ENCODE measurements at places on chromosomes 3 and 15.
A peak's percentile ranks its signal among the peaks of the same experiment; 100 is the strongest.

GRCh38 chr3:59549962-59550361 lies 500.1 kb upstream of the CFAP20DC start:
- no peaks in the 10 kb centered on the region for H3K27me3 ChIP-seq
- H3K27ac ChIP-seq = no peak overlapping the region
- no peak for DNase-seq
- H3K4me3 ChIP-seq = no peak overlapping the region
- no peaks in the 10 kb centered on the region for H3K36me3 ChIP-seq
- H3K4me1 ChIP-seq = peaks cover 4% of the 10 kb centered on the region

DNA sequence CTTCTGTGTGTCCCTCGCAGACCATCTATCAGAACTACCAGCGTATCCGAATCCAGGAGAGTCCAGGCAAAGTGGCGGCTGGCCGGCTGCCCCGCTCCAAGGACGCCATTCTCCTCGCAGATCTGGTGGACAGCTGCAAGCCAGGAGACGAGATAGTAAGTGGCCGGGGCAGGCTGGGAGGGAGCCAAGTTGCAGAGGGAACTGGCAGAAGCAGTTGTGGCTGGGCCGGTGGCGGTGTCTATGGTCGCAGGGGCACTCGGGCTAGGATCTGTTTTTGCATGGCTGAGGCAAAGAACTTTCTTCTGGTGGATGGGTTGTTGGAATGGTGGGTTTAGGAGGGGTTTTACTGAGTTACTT lies 10.1 kb downstream of the MCM2 start:
- H3K36me3 ChIP-seq = peaks cover 28% of the 10 kb centered on the region
- no peaks in the 10 kb centered on the region for H3K27me3 ChIP-seq
- H3K27ac ChIP-seq = no peak overlapping the region
- DNase-seq = no peak
- H3K4me3 ChIP-seq = no peak overlapping the region
- peaks cover 19% of the 10 kb centered on the region for H3K4me1 ChIP-seq

DNA sequence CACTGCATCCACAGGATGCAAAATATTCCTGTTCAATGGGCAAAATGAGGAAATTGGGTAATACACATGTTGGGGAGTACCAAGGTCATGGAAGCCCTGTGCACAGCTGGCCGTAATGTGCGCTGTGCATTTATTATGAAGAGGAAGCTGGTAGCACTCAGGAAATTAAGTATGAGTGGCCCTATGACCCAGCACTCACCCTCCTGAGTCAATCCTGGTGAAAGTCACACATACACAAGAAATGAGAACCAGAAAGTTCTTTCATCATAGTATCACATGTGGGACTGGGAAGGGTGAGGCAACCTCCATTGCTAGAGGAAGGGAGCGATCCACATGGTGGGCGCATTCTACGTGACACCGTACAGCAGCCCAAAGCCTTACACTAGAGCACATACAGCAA lies 11.4 kb upstream of the PRR20G start:
- no peak for DNase-seq
- H3K27ac ChIP-seq = no peak overlapping the region
- H3K27me3 ChIP-seq = peaks cover 12% of the 10 kb centered on the region
- H3K4me1 ChIP-seq = no peaks in the 10 kb centered on the region

GRCh38 chr15:73442421-73442820 lies 543 bp upstream of the REC114 start:
- H3K27ac ChIP-seq = no peak overlapping the region
- peaks cover 14% of the 10 kb centered on the region for H3K27me3 ChIP-seq
- DNase-seq = no peak
- H3K4me3 ChIP-seq = no peak overlapping the region
- H3K4me1 ChIP-seq = no peaks in the 10 kb centered on the region

DNA sequence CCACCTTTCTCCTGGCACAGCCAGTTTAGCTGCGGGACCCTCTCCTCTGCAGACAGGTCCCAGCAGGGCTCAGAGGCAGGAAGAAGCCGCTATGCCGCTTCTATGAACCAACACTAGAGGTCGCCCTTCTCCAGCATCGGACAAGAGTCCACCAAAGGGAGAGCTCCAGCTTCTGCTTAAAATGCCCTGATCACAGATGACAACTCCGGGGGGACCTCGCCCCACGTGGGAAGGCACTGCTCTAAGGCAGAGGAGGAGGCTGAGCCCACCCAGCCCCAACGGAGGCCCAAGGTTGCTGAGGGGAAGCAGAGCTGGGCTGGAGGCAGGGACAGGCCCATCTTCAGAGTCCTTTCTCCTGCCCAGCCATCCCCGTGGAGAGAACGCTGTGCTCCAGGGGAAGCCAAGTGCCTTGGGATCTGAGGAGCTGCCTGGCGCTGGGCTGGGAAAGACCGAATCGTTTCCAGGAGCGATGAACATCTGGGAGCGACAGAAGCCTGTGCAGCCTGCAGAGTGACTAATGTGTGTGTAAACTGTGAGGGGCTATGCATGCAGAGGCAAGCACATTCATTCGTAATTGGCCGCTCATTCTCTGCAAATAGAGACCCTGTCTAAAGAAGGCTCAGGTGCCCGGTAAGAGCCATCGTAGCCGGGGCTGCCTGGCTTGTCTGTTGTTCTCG lies 43.5 kb upstream of the BDH1 start:
- DNase-seq = peak; percentile 82
- H3K27ac ChIP-seq = no peak overlapping the region
- H3K27me3 ChIP-seq = no peaks in the 10 kb centered on the region
- H3K4me1 ChIP-seq = peaks cover 8% of the 10 kb centered on the region
- no peaks in the 10 kb centered on the region for H3K36me3 ChIP-seq
- H3K4me3 ChIP-seq = no peak overlapping the region

DNA sequence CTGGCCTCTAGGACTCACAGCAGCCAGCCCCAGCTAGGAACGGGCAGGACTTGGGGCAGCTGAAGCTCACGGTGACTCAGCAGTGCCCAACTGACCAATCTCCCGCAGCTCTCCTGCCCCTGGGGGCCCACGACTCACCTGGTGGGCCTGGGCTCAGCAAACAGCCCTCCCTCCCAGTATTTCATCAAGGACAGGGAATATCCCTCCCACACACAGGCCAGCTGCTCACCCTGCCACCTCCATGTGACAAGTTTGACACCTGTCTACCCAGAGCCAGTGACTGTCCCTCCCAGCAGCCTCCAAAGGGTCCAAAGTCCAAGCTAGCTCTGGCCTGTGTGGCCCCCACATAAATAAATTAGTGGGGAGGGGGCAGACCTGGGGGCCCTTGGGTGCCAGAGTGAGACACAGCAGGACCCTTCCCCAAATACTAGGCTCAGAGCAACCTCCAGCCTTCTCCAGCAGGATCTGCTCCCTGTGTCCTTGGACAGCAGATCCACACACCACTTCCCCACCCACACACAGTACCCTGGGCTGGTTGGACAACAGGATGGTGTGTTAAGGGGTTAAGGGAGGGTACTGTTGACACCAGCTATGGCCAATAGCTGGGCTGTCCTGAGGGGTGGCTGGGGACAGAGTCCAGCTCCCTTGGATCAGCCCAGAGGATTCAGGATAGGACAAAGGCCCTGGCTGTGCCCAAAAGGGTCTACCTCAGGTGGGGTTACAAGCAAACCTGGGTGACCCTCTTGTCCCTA lies 4.3 kb downstream of the GNAT1 start:
- H3K4me3 ChIP-seq = no peak overlapping the region
- no peak overlapping the region for H3K27ac ChIP-seq
- H3K27me3 ChIP-seq = peaks cover 12% of the 10 kb centered on the region
- DNase-seq = no peak
- H3K36me3 ChIP-seq = no peaks in the 10 kb centered on the region

- H3K4me1 ChIP-seq = no peaks in the 10 kb centered on the region
- no peaks in the 10 kb centered on the region for H3K27me3 ChIP-seq
- no peak overlapping the region for H3K4me3 ChIP-seq
- peaks cover 2% of the 10 kb centered on the region for H3K36me3 ChIP-seq
- no peak overlapping the region for H3K27ac ChIP-seq
Measured at GRCh38 chr3:176526225-176526624, 671.1 kb downstream of the TBL1XR1 start.

DNA sequence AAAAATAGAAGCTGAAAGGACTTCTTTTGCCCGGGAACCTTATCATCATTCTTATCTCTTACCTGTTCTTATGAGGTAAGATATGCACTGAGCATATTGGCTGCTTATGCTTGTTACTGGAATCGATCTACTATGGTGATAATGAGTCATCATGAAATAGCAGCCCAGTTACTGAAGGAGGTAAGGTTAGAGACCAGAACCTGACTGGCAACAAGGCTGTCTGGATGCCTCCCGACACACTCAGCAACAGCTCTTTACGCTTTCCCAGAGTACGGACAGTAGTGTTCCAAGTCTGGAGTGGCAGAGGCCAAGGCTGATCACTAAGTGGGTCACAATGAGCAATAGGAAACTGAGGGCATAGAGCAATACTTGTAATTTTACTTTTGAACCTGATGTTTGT lies 314.1 kb downstream of the NLGN1 start:
- no peaks in the 10 kb centered on the region for H3K36me3 ChIP-seq
- no peak overlapping the region for H3K4me3 ChIP-seq
- H3K27ac ChIP-seq = no peak overlapping the region
- H3K4me1 ChIP-seq = no peaks in the 10 kb centered on the region
- no peaks in the 10 kb centered on the region for H3K27me3 ChIP-seq

GRCh38 chr15:101307048-101307896 lies 12.2 kb upstream of the SNRPA1 start:
- H3K27ac ChIP-seq = no peak overlapping the region
- no peaks in the 10 kb centered on the region for H3K4me1 ChIP-seq
- H3K36me3 ChIP-seq = no peaks in the 10 kb centered on the region
- no peak for DNase-seq
- no peaks in the 10 kb centered on the region for H3K27me3 ChIP-seq

DNA sequence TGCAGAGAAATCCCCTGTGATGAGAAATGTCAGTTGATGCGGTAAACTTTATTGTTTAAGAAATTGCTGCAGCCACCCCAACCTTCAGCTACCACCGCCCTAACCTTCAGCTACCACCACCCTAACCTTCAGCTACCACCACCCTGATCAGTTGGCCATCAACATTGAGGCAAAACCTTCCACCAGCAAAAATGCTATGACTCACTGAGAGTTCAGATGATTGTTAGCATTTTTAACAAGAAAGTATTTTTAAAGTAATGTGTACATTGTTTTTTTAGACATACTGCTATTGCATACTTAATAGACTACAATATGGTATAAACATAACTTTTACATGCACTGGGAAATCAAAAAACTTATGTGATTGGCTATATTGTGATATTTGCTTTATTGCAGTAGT lies 30.0 kb downstream of the U2SURP start:
- peaks cover 15% of the 10 kb centered on the region for H3K36me3 ChIP-seq
- H3K4me3 ChIP-seq = no peak overlapping the region
- DNase-seq = no peak
- H3K27ac ChIP-seq = no peak overlapping the region
- no peaks in the 10 kb centered on the region for H3K4me1 ChIP-seq

- H3K27ac ChIP-seq = no peak overlapping the region
- peaks cover 6% of the 10 kb centered on the region for H3K27me3 ChIP-seq
- H3K4me3 ChIP-seq = no peak overlapping the region
- no peaks in the 10 kb centered on the region for H3K4me1 ChIP-seq
Measured at GRCh38 chr3:18124501-18124900, 300.6 kb downstream of the SATB1 start.

All from activated T-cell treated with anti-CD3 and anti-CD28 coated beads, Interleukin-2, amount 50 U/mL, for 72 hours (primary cell).